ENCODE measurements at places on chromosomes 2 and 18. TPM values are rescaled to one million over a fixed set of nuclear protein-coding genes. Genes with fewer than 3 reads are reported as not detected.

DNA sequence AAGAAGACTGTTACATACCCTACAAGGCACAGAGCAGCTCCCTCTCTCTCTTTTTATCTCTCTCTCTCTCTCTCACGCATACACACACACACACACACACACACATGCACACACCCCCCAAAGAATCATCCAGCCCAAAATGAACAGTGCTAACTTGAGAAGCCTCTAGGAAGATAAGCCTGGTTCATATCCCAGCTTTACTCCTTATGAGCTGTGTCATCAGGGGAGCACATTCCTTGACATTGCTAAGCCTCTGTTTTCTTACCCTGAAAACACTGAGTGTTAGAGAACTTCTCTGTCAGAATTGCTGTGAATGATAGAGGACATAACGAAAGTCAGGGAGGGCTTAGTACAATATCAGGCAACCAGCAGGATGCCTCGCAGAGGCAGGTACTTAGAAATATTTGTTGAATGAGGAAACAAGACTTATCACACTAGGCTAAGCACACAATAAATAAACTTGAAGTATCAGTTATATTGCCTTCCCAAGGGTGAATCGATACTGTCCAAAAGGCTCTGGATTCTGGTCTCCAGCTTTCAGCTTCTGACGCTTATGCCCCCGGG, 725.6 kb upstream of the ID2 start:
- peak; percentile 31 for DNase-seq

DNA sequence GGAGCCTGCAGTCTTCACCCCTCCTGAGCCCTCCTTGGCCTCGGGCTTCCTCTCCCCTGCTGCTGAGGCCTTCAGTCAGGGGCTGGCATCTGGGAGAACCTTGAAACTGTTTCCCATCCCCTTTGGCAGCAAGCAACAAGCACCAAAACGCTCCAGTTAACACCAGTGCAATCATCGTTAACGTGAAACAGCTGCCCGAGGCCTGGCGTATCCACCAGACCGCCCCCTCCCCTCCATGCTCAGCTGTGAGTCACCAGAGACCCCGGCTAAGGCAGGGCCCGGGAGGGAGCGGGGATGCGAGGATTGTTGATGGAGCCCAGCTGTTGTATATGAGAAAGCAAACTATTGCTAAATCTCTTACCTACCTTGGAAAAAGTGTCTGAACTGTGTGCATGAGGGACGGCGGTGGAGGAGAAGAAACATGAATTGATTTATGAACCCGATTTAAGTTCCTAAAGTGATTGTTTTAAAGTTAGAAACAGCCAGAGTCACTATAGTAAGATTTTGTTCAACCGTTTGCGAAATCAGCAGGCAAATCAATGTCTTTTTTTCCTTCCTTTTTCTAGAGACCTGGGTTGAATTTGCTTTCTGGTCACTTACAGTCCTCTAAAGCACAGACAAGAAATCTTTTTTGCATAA, 5.2 kb downstream of the ZFP36L2 start:
- peak; percentile 88 for DNase-seq

GRCh38 chr2:229679393-229680125, 34.8 kb downstream of the DNER start:
- peak; percentile 6 for DNase-seq

Gene SCYGR4
- polyA plus RNA-seq = not detected

- no peak for DNase-seq
Measured at GRCh38 chr18:36078751-36079529, 11.6 kb upstream of the RPRD1A start.

GRCh38 chr2:176130147-176130956, 847 bp downstream of the HOXD8 start:
- DNase-seq = peak; percentile 57

DNA sequence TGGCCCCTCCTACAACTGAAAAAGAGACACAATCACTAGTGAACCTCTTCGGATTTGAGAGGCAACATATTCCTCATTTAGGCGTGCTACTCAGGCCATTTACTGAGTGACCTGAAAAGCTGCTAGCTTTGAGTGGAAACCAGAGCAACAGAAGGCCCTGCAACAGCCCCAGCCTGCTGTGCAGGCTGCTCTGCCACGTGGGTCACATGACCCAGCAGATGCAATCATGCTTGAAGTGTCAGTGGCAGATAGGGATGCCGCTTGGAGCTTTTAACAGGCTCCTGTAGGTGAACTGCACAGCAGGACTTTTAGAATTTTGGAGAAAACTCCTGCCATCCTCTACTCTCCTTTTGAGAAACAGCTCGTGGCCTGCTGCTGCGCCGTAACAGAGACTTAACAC, 578.6 kb upstream of the RAB6C start:
- no peak for DNase-seq

- DNase-seq = no peak
Measured at GRCh38 chr2:30273574-30273929, 42.2 kb downstream of the LBH start.

- no peak for DNase-seq
Measured at GRCh38 chr2:43594875-43595274, 963 bp downstream of the THADA start.

Gene ARL4C
- 30.0 TPM for polyA plus RNA-seq

Gene LRP1B
- polyA plus RNA-seq = 0.65 TPM

Gene BMP10
- polyA plus RNA-seq = not detected

DNA sequence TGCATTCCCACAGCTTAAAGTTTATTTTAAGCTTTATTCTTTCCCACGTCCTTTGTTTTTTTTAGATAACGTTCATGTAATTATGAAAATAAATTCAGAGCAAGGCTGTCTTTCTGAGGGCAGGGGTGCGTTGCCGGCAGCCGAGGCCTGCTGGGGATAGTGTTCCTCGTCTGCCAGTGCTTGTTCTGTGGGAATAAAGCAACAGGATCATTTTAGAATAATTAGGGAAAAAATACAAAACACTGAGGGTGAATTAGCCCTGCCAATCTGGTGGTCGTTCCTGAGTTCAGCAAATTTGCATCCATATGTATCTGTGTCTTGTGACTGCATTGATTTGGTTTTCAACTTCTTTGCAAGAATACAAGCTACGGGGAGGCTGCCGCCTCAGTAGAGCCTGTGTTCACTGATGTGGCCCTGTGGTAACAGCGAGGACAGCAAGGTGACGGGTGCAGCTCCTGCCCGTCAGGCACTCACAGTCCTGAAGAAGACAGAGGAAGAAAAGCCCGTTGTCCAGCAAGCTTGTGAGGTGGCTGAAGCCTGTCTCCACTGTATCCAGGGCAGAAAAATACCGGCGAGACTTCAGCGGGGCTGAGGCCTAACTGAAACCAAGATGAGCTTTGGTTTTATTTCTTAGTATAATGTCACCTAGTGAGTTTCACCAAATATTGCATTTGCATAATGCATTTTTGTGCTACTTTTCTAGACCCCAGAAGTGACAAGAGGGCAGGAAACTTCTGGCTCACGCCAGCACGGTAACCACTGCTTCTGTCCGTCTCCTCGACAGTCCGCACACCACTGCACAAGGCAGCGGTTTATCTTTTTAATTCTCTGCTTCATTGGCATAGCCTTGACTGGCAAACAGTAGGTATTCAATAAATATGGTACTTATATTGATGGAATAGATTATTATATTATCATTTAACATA, 64.5 kb downstream of the SH3YL1 start:
- no peak for DNase-seq

Gene GPR45
- not detected for polyA plus RNA-seq

- DNase-seq = no peak
Measured at GRCh38 chr2:239457586-239458445, 57.0 kb upstream of the HDAC4 start.

Gene LOXHD1
- polyA plus RNA-seq = not detected

Gene SULT1C2
- 15.3 TPM for polyA plus RNA-seq

Gene SLC40A1
- polyA plus RNA-seq = 153 TPM

Gene TFCP2L1
- 1.1 TPM for polyA plus RNA-seq

DNA sequence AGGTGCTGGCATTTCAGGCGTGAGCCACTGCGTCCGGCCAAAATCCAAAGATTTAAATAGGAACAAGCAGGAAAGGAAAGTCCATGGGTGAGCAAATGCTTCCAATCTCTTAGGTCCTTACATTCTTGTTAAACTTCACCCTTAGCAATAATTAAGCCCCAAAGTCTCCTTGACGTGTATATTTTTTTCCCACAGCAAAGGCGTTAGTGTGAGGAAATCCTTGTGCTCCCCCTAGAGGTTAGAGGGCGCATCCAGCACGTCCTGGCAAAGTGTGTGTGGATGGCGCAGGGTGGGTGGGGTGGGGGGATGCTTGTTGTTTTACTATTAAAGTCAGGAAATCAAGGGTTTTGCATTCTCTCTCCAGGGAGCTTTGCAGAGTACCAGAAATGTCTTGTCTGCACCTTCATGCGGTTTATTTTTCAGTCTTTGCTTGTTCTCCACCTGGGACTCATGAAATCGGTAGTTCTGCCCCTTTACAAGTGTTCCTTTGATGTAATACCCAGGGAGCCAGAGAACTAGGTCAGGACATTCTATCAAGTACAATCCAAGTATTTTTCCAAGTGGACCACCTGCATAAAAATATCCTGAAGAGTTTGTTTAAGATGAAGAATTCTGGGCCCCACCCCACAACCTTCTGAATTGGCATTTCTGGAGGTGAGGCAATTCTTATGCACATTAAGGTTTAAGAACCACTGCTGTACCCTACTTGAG, 22.2 kb upstream of the ITSN2 start:
- DNase-seq = peak; percentile 83

Gene LDLRAD4
- polyA plus RNA-seq = 17.5 TPM

DNA sequence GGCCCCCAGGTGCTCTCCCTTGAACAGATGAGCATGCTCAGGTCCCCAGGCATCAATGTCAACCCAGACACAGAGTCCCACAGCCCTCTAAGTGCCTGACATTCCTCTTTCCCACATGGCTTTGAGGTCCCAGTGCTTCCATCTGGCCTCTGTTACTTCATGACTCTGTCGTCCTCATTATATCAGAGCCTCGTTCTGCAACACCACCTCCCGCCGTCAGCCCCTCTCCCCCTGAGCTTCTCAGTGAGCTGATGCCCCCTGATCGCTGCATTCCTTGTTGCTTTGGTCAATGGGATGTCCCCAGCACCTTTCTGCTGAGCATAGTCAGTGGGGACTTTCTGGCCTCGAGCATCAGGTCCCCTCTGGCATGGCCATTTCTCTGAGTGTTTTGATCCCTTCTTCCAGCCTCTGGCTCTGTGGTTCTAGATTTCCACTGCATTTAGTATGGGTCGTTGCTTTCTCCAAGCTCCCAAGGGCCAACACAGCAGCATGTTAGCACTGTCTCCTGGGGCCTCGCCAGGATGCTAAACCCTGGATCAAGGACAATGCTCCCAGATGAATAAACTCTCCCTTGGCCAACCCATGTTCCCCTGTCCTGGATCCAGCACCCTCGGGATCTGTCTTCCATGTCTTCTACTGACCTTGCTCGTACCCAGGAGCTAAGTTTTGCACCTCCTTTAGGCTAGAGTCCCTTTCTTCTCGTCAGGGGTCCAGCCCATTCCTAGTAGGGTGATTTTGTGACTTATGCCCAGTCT, 143.2 kb upstream of the TWIST2 start:
- DNase-seq = no peak

Gene GKN1
- polyA plus RNA-seq = 0.79 TPM

DNA sequence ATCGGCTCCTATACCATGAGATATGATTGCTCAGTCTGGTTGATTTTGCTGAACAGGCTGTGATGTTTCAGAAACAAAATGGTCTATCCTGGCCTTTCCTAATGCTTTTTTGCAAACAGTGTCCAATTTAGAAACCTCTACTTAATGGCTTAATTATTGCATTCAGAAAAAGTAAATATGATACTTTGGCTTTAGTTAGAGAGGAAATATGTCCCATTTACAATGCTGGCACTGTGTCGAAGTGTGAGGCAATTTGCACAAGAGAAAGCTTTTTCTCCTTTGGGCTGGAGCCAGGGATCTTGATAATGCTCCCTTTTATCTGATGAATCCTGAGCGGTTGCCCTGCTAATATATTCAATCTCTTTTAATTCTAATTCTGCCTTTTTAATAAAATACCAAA, 418.9 kb downstream of the EPHA4 start:
- no peak for DNase-seq

GRCh38 chr2:225415792-225416191, 16.3 kb downstream of the NYAP2 start:
- DNase-seq = no peak

DNA sequence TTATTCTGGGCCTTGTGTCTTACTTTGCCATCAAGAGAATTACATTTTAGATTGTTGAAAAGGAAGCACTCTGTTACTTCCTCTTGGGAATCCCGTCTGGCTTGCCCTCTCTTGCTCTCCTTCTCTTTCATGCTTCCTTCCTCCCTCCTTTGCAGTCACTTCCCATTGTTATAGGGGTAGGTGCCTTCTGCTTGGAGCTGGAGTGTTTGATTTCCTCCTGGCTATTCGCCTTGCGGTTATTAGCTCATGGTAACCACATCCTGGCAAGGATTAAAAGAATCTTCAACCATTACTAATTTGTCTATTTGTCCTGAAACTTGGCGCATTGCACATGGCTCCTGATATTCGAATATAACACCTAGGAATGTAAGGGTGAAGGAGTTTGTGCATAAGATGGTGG, 115.0 kb downstream of the CERS6 start:
- no peak for DNase-seq

DNA sequence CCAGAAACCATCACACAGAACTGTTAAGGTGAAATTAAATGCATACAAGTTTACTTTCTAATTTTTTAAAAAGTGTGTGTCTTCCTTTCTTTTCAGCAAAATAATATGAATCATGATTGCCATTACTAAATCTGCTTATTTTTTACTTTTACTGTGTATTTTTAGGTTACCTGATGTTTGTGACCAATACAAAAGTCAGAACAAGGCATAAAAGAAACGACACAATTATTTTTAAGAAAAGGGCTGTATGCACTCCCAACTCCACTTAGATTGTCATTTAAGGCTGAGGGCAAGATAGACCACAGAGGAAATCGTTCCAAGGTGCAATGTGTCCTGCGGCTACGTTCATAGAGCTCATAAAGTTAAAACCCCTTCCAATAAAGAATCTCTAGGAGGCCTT, 797.0 kb downstream of the TDRD15 start:
- DNase-seq = no peak

DNA sequence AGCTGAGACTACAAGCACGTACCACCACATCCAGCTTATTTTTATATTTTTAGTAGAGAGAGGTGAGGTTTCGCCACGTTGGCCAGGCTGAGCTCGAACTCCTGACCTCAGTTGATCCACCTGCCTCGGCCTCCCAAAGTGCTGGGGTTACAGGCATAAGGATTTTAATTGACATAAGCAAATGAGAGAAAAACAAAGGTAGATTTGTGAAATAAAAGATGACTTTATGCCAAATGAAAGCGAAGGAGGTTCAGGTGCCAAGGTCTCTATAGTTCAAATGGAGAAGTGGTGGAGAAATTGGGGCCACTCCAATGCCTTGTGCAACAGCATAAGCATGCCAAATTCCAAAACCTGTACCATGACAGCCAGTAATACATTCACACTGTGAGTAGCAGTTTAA, 180.6 kb downstream of the MREG start:
- no peak for DNase-seq

DNA sequence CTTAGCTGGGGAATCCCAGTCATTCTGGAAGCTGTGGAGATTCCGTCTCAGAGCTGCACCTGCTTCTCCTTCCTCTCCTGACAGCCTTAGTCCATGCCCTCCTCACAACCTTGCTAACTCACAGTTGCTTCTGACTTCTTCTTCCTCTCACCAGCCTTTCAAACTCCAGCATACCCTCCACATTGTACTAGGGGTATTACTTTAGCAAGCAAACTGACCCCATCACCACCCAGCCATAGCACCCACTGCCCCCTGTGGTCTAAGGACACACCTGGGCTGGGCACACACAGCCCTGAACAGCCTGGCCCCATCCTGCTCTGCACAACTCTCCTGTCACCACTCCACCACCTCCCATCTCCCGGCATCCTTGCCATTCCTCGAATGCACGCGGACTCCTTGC, 208.2 kb downstream of the FBXO15 start:
- no peak for DNase-seq
